Stimulated activated naive CD8-positive, alpha-beta T cell treated with anti-CD3 and anti-CD28 coated beads, Interleukin-15, amount 100 ng/mL, for 72 hours (primary cell): ENCODE measurements at places on chromosomes 6 and 20.

DNA sequence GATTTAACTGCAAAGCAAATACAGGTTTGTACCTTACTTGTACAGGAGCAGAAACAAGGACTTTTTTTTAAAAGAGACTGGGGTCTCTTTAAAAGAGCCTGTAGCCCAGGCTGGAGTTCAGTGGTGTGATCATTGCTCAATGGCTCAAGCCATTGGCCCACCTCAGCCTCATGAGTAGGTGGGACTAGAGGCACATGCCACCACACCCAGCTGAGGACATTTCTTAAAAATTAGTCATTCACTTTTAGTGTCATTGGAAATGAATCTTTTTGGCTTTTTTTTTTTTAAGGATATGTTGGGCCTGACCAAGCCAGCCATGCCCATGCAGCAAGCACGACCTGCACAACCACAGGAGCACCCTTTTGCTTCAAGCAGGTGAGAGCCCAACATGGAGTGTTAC is 16.9 kb downstream of the SEC23B start:
- DNase-seq: no peak

- DNase-seq: no peak
Observed at GRCh38 chr6:24859608-24860200, 61.0 kb upstream of the ARMH2 start.

GRCh38 chr20:2749951-2750490 is 50.4 kb downstream of the CPXM1 start:
- no peak for DNase-seq

- no peak for DNase-seq
Observed at GRCh38 chr6:7559651-7560385, 18.3 kb downstream of the DSP start.

DNA sequence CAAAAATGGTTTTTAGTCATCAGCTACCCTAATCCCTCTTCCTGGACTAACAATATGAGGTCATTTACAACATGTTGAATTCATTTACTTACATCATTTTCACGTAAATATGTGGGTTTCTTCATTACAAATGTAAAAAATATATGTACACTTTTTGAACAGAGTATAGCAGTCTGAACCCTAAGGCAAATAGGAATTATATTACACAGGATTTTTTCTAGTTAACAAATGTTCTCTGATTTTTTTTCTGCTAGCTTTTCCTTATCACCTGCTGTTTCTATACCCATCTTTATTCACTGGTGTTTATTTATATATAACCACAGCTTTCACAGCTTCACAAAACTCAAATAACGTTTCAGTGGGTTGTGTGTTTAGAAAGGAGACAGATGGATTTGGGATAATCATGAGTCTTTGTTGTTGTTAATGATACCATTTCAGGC is 21.0 kb upstream of the CD2AP start:
- DNase-seq: no peak

- no peak for DNase-seq
Observed at GRCh38 chr20:9789131-9789530, 49.7 kb downstream of the PAK5 start.

DNA sequence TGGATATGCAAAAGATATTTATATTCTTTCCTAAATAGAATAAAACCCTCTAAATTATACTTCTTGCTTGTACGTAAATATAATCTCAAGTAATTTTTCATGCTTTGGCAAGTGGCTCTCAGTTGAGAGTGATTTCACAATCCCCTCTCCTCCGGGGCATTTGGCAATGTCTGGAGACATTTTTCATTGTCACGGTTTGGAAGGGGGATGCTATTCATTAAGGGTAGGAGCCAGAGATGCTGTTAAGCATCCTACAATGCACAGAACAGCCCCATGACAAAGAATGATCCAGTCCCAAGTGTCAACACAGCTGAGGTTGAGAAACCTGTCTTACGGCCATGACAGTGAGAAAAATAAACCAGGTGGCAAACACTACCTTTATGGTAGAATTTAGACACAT is 75.7 kb downstream of the AGPAT4 start:
- no peak for DNase-seq

GRCh38 chr6:20709451-20709850 is 175.2 kb downstream of the CDKAL1 start:
- no peak for DNase-seq

GRCh38 chr20:53294804-53295203 is 298.8 kb downstream of the ZNF217 start:
- DNase-seq: no peak

DNA sequence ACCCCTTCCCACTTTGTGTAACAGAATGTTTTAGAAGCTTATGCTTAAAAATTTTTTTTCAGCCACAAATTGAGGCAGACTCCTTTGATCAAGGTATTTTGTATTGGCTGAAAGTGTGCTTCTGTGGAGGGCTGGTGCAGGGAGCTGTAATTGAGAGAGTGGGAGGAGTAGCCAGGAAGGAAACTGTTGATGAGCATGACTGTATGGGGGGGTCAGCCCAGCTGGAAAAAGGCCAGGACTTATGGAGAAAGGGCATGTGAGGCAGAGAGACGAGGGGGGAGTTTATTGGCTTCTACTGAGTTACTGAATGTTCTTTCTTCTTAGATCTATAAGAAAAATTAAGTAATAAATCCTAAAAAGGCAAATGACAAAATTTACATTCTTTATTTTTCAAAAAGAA is 13.4 kb downstream of the RFPL4B start:
- DNase-seq: no peak

DNA sequence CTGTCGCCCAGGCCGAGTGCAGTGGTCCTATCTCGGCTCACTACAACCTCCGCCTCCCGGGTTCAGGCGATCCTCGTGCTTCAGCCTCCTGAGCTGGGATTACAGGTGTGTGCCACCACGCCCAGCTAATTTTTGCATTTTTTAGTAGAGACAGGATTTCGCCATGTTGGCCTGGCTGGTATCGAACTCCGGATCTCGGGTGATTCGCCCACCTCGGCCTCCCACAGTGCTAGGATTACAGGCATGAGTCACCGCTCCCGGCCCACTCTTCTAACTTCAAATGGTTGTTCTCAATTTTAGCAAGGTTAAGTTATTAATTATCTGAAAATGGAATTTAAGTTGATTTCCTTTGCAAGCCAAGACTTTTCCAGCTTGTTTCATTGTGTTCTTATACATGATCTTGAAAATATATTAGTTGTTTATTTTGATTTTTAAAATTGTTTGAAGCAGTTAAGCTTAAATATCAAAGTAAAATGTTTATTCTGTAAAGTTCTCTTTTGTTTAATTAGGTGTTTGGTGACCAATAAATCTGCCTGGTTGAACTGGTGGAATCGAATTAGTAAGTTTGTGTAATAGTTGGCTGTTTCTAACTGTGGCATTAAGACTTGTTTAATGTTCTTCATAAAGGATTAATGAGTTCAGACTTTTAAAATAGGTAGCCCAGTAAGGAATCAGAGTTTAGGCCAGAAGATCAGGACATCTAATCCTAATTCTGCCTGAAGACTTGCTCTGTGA is 2.3 kb downstream of the PM20D2 start:
- no peak for DNase-seq

GRCh38 chr6:163793011-163793983 is 378.8 kb downstream of the QKI start:
- no peak for DNase-seq
